CD4-positive, alpha-beta T cell treated with Interleukin-15 for 1 hour (primary cell): ENCODE measurements at places on chromosomes 13 and 19.

DNA sequence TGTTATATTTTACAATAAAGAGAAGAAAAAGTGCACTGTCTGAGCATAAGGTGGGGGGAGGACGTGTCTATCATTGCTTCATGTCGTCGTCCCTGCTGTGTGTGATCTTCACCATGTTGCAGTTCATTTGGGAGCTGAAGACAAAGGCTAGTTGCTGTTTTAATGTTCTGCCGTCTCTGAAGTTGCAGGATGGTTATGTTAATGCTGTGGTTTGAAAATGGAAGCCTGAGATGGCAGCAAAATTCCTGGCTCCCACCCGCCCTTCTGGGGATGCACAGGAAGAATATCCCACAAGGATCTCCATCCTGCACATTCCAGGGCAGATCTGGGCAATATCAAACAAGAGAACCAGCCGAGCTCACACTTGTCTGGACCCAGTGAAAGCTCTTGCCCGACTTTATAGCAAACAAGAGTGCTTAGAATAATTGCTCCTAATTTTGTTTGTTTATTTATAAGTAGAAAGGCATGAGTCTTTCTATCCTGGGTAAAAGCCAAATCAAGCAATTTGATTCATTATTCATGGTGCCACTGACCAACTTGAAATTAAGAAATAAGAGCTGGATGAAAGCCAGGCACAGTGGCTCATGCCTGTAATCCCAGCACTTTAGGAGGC, 110.3 kb upstream of the ABCC4 start:
- DNase-seq: no peak

DNA sequence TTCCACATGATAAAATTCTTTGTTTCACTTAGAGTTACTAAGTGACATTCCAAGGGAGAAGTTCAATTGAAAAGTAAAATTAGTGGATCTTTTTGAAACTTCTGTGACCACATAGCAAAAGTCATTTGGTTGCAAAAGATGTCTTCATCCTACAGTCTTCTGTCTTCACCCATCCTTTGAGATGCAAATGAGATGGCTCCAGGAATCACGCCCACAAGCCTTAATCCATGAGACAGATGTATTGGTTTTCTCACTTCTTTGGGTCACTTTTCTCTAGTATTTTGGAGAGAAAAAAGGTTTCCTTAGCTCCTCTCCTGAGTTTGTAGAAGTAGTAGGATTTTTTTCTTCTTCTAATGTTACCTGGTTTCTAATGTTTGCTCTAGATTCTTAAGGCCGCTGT, 259.5 kb upstream of the SLC10A2 start:
- DNase-seq: no peak

- no peak for DNase-seq
Observed at GRCh38 chr13:59700281-59700680, 463.4 kb downstream of the DIAPH3 start.

DNA sequence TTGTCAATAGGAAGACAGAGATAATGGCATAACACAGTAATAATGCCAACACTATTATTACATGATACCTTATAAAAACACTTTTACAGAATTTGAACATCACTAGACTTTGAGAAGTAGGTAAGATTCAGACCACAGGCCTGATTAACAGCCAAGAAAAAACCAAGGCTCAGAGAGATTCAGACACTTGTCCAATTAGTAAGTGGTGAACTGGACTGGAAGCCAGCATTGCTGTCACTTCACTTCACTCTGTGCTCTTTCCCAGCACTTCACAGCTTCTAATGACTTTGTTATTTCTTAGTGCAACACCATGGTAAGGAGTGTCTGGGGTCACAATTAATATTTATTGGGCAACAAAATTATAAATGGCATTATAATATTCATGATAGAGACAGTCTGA, 91.9 kb downstream of the TRPC4 start:
- no peak for DNase-seq
